Endodermal cell (in vitro differentiated cells): ENCODE measurements at places on chromosomes 11 and 22. TPM values are rescaled to one million over a fixed set of nuclear protein-coding genes. Genes with fewer than 3 reads are reported as not detected.

DNA sequence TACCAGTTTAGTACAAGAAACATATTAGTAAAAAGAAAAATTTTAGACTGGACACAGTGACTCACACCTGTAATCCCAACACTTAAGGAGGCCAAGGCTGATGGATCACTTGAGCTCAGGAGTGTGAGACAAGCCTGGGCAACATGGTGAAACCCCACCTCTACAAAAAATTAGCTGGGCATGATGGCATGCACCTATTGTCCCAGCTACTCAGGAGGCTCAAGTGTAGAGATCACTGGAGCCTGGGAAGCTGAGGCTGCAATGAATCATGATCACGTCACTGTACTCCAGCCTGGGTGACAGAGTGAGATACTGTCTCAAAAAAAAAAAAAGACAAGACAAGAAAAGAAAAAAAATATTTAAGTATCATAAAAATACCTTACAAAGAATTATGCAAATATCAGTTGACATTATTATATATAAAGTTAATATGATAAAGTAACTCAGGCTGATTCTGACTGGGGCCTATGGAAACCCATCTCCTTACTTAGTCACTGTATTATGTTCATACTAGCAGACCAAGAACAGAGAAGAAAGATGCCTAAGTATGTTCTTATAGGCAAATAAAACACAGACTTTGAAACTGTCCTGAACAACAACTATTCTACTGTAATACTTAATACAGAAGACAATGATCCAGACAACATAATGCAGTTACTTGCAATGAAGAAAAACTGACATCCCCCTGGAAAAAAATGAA, 27.3 kb downstream of the FAM168A start:
- no peak for DNase-seq

DNA sequence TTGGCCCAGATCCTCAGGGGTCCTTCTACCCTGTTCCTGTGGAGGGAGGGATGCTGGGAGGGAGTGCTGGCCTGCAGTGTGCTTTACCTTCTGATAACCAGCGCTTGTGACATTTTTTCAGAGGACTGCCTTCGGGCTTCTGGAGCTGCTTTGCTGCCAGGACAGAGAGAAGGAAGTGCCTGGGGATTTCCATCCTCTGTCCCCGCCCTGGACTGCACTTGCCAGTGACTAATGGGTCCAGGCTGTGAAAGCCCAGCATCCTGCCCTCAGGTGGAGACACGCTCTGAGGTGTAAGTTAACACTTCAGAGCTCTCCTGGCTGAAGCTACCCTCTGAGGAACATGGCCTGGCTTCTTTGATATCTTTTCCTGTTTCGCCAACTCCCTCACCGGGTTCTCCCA, 158.7 kb upstream of the SYT13 start:
- DNase-seq = peak; percentile 74

DNA sequence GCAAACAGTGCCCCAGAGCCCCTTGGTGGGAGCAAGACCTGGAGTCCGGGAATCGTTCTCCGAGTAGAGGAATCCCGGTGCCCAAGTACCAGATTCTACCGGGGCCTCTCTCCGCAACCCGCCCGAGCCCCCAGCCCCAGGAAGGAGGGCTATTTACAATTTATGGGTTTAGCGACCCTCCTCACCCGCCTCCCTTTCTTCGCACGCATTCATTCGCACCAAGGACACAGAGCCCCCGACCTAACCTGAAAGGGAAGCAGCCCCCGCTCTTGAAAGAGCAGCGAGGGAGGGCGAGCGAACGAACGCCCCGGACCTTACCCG, 628 bp downstream of the LRP4 start:
- DNase-seq = no peak

DNA sequence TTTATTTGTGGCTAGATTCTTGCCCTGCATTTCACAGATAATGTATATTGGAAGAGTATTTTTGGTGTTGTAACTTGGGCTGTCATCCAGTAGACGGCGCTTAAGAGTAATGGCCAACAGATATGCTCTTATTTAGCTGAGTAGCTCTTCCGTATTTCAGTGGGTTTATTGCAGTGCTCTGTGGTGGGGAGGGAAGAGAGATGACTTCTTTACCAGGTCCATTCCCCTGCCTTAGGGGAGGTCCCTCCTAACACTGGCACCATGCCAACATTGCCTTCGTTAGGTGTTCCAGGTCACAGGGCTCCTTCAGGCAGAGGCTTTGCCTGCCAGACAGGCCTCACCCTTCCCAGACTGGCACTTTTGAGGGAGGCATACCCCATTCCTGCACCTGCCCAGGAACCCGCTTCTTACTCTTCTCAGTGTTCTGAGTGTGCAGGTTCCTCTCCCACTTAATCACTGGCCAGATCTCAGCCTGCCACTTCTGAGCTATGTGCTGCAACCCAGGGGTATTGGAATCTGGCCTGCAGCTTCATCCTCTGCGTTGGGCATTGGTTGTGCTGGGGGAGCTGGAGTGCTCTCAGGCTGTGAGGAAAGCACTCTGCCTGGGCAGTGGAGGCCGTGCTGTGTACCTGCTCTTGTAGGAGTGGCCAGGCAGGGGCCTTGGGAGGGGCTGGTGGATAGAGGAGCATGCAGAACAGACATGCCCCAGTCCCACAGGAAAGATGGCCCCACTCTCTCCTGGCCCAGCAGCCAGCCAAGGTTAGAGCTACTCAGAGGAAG, 29.4 kb upstream of the SLN start:
- peak; percentile 72 for DNase-seq

GRCh38 chr11:94586978-94587377, 19.8 kb downstream of the PIWIL4 start:
- DNase-seq = no peak

- DNase-seq = no peak
These were observed 31.7 kb upstream of the CXCR5 start for GRCh38 chr11:118851970-118852369.

DNA sequence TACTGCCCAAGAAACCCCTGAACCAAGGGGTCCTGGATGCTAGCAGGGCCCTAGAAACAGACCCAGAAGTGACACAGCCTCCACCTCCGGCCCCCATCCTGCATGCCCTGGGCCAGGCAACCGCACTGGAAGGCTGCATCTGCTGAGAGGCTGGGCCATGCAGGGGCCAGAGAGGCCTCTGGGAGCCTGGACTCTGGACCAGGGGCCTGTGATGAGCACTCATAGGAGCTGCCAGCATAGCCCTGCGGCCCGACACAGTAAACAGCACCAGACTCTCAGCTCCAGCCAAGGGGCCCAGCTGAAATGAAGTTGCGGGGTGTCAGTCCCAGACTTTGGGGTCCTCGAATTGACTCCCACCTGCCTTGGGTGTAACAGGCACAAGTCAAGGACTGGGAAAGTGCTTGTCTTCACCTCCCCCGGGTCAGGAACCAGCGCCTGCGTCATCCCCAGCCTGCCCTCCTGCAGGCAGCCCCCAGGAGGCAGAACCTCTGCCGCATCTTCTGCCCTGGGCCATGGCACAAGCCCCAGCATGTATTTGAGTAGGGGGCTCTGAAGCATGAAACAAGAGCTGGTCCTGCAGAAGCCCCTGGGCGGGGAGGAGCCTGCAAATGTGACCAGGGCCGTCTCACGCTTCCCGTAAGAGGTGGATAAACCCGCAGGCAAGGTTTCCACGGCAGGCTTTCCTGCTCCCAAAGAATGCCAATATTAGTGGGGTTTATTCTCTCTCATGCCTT, 25.2 kb upstream of the CCND1 start:
- DNase-seq = no peak

NPAS4 gene
- total RNA-seq = not detected in 3 replicates

GAB4 gene
- total RNA-seq = 0.22 and 0.63 TPM in 2 replicates

MOGAT2 gene
- not detected in 3 replicates for total RNA-seq

NCF4 gene
- not detected in 2 replicates for total RNA-seq
